ENCODE measurements at places on chromosomes 5 and 9.

GRCh38 chr9:124239249-124240073, 18.3 kb upstream of the NEK6 start:
- DNase-seq: no peak

GRCh38 chr5:151787817-151788216, 16.1 kb downstream of the G3BP1 start:
- no peak for DNase-seq

DNA sequence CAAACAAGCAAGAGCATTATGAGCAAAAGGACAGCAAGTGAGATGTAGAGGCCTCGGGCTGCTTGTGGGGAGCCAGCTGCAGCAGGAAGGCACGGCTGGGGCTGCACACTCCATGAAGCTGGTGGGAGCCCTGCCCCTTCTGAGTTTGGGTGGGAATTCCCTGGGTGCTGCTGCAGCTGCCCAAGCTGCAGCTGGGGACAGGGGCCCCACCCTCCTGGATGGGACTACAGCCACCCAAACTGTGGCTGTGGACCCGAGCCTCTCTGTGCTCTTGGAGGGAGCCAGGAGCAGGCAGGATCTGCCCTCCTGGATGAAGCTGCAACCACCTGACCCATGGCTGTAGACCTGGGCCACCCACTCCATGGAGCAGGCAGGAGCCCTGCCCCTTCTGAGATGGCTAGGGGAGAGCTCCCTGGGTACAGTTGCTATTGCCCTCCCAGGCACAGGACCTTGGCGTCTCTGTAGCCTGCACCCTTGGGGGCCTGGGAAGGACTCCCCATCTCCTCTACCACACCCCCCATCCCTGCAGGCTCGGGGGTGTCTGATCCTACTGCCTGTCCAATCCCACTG, 159.1 kb downstream of the ERCC6L2 start:
- DNase-seq: no peak

DNA sequence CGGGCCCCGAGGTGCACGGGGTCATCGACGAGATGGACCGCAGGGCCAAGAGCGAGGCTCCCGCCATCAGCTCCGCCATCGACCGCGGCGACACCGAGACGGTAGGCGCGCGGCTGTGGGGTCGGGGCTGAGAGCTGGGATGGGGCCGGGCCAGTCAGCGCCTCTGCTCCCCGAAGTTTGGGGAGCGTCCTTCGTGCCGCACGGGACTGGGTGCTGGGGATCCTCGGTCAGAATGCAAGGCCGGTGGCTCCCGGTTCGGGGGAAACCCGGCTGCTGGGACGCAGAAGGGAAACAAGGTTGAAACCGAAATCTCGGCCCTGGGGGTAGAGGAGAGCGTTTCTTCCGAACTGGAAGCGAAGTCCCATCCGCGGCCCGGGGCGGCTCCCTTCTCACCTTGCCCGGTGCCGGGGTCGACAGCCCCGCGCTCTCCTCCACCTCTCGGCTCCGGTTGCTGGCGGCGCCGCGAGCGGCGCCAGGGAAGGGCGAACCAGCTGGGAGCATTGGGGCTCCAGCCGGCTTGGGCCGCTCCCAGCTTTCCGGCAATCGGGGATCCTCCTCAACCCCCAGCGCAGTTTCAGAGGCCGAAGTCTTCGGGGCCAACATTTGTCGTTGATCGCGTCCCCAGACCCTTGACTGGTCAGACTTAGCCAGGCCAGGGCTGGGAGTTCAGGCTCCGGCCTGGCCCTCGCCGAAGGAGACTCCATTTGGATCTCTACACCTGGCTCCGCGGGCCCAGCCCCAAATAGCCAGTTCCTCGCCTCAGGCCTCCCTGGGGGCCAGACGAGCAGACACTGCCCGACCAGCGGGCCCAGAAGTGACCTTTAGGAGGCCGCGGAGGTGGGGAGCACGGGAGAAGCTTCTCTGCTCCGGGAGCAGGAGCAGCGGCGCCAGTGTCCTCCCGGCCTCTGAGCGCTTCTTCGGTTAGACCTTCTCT, 1.1 kb downstream of the LHX2 start:
- no peak for DNase-seq

DNA sequence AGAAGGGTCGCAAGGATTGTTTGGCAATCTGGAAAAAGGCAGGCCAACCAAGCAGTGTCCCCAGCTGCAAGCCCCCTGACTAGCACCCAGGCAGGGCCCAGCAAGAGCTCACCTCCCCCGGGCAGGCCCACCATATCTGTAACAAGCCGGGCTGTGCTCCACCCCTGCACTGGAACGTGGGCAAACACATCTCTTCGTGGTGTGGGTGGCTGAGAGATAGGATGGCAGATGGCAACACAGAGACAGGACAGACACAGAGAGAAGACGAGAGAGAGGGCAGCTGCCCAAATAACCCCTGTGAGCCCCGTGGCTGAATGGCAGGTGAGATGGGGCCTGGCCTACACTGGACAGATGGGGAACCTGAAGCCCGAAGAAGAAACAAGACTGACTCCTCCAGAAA, 9.4 kb downstream of the BBLN start:
- DNase-seq: no peak

DNA sequence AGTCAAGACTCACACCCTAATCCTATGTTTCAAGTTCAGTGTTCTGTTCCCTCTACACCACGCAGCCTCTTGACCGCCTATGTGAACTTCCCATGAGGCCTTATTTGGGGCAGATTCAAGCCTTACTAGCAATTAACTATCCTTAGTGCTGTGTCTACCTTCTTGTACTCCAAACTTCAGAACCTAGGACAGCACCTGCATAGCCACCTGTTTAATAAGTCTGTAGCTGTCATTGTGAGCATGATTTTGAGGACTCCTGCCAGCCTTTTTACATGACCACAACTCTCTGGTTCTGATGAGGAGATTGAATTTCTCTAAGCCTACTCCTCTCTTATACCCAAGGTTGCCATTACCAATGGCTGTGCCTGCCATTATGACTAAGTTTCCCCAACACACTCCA, 50.8 kb upstream of the PCSK1 start:
- DNase-seq: peak; percentile 11

DNA sequence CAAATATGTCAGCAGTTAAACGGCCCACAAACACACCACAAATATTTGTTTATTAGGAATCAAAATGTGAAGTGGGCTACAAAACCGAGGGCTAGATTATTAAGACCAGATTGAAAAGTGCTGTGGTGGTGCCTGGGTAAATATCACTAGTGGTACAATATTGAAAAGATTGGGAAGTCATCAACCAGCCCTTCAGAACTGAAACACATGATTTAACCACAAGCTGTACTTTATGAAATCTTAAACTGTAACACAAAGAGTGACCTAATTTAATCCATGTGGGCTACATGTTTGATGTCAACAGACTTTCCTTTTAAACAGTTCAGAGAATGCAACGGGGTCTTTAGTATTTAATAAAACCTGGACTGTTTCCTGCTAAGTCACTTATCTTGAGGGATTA, 182.3 kb downstream of the SPATA31D1 start:
- DNase-seq: peak; percentile 25

GRCh38 chr5:58115811-58116210, 344.1 kb downstream of the PLK2 start:
- DNase-seq: no peak

GRCh38 chr5:168992016-168992415, 308.9 kb downstream of the SLIT3 start:
- DNase-seq: peak; percentile 20

GRCh38 chr9:116767219-116767618, 80.1 kb downstream of the TRIM32 start:
- no peak for DNase-seq

- no peak for DNase-seq
Observed at GRCh38 chr9:94017939-94018531, 62.9 kb upstream of the BARX1 start.

GRCh38 chr5:39178171-39178570, 41.2 kb downstream of the FYB1 start:
- DNase-seq: peak; percentile 36

GRCh38 chr5:78323241-78323640, 28.7 kb upstream of the AP3B1 start:
- DNase-seq: no peak

GRCh38 chr5:142816531-142817430, 46.6 kb downstream of the ARHGAP26 start:
- peak; percentile 61 for DNase-seq

GRCh38 chr5:136080483-136081216, 51.9 kb downstream of the TGFBI start:
- peak; percentile 77 for DNase-seq

GRCh38 chr5:151665613-151666012, 21.1 kb downstream of the SPARC start:
- no peak for DNase-seq

DNA sequence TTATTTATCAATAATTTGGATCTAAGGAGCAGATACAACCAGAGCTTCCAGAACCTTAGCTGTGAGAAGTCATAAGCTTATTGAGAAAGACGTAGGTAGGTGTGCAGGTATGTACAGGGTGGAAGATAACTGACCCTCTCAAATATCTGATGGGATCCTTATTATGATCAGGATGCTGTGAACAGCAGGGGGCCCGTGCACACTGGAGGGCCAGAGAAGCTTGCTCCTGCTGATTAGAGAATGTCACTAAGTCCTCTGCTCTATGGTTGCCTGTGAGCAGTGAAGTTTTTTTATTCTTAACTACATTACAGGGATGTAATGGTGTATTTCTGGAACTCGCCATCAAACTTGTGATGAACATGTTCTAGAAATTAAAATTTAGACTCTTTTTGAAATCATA, 108.9 kb upstream of the POU5F2 start:
- DNase-seq: no peak

DNA sequence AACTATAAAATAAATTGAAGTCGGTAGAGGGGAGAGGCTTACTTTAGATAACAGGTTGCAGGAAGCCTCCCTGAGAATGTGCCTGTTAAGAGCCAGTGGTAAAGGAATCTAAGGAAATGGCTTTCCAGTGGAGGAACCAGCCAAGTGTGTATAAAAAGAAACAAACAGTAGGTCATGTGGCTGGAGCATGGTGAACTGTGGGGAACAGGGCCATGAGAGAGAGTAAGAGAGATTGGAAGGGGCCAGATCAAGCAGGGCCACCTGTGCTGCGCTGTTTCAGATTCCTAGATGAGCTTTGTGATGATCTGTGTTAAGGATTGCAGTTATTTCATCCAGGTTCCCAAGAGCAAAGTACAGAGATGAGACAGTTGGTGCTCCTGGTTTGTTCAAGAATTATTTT, 152.7 kb upstream of the SGCD start:
- no peak for DNase-seq

DNA sequence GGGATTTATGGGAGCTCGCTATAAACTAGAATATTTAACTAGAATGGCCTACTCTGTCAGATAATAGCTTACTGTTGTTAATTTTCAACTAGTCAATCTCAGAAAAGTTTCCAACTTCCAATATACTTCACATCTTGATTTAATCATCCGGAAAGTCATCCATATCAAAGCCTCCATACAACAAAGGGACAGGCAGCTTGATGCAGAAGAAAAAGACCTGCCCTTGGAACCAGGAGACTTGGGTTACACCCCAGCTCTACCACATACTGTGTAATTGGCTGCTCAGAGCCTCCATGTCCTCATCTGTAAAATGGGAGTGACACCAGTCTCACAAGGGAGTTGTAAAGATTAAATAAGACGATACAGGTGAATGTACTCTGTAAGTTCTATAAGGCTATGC, 1.9 kb downstream of the PTPN3 start:
- DNase-seq: no peak

DNA sequence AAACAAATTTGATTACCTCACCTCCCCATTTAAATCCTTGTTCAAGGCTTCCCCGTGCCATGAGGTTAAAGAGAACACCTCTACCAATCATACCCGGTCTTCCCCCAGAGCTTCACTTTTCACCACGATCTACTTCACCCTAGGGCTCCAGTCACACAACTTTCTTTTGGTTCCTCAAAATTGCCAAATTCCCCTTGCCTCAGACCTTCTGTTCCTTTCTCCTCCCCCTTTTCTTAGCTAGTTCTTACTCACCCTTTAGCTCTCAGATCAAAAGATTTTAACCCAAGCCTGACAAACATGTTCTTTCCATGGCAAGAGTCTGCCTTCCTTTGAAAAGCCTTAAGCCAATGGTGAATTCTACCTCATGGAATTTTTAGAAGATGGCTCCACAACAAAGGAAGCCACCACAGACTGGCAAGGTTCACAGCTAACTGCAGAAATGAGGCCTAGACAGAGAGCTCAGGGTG, 56.7 kb downstream of the MAPKAP1 start:
- peak; percentile 58 for DNase-seq

- no peak for DNase-seq
Observed at GRCh38 chr9:137708590-137709284, 89.9 kb downstream of the EHMT1 start.

DNA sequence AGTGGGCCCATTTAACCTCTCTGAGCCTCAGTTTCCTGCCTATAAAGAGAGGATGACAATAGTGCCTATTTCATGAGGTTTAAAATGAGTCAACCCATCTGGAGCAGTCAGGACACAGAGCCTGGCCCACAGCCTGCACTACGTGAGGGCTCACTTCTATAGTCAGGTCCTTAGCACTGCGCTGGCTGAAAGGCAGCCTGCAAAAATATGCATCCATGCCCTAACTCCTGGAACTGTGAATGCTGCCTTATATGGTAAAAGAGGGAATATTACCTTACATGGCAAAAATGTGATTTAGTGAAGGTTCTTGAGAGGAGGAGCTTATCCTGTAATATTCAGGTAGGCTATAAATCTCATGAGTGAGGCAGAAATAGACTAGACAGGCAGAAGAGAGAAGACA, 98.5 kb downstream of the GABBR2 start:
- DNase-seq: no peak

- no peak for DNase-seq
Observed at GRCh38 chr5:139016186-139016585, 141.1 kb upstream of the LRRTM2 start.

GRCh38 chr5:14438195-14438606, 143.4 kb upstream of the OTULINL start:
- no peak for DNase-seq

DNA sequence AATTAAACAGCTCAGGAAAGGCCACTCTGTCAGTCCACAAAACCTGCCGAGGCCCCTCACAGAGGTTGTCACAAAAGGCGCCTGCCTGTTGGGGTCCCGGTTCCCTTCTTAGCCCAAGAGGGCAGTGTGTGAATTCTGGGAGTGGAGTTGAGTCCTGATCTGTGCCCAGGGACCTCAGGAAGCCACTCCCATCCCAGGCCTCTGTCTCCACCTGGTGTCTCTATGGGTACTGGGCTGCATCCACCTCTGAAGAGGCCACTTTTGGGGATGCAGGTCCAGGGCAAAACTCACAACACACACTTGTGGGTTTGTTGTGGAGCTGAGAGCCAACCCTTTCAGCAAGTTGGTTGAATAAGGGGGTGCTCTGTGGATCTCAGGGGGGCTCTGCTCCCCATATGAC, 74.3 kb upstream of the STXBP1 start:
- peak; percentile 28 for DNase-seq

- DNase-seq: peak; percentile 78
Observed at GRCh38 chr9:76215066-76215465, 179.2 kb downstream of the RFK start.

DNA sequence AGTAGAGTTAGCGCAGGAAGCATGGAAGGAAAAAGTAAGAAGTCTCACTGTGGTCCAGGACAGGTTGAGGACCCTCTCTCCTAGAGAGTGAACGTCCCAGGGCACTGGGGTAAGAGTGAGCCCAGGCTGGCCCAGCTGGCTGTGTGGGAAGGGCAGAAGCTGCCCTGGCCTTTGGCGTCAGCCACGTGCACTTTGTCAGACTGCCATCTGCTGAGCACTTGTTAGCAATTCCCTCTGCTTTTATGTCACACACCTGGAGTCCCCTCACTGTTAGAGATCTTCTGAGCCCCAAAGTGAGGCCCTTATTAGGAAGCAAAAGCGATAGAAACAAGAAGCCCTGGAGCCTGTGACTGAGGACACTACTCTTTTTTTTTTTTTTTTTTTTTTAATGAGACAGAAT, 79.1 kb downstream of the UGCG start:
- no peak for DNase-seq

GRCh38 chr5:125848751-125849150, 574.5 kb upstream of the GRAMD2B start:
- DNase-seq: no peak

Data from AG08395 (cell line).